Lower leg skin (tissue), 4 donors: ENCODE measurements at places on chromosomes 2 and 18.

- no peak for DNase-seq
Measured at GRCh38 chr2:197604117-197604860, 71.1 kb downstream of the RFTN2 start.

DNA sequence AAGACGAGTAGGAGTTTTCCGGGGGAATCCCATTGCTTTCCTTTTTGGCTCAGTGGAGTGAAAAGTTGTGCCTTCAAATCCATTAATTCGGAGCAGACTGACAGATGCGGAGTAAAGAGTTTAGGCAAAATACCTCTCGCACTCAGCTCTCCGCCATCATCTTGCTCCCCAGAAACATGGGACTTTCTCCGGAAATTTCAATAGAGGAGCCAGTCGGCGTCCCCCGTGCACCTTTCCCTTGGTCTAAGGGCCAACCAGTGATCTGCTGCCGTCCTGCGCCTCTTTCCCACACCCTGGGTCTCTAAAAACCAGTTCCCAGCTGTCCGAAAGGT, 318 bp downstream of the TYW5 start:
- DNase-seq = no peak

- DNase-seq = no peak
Measured at GRCh38 chr2:34316788-34317187, 717.7 kb upstream of the FAM98A start.

DNA sequence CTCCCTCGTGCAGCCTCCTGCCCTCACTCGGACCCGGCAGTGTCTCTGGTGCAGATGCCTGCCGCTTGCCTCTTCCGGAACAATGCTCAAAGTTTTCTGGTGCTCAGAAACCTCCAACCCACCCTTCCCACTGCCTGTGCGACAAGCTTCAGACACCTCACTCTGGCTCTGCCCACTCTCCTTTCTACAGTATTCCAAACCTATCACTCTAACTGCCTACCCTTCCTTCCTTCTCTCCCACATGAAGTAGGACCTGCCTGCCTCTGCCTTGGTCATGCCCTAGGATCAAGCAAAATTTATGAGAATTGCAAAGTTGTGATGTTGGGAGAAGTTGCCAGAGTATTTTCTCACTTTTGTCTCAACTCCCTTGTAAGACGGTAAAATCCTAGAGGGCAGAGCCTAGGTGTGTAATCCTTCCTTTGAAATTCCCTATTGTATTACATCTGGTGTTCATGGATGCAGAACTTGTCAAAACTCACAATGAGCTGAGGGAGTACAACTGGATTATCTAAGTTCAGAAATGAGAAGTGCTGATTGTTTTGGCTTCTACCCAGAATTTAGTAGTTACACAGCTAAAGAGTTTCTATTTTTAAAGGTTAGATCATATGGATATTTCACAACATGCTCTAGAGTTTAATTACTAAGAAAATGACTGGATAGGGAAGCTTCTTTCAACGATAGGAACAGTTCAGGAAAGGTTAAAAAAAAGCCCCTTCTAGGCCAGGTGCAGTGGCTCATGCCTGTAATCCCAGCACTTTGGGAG, 7.2 kb downstream of the NPC1 start:
- DNase-seq = no peak

GRCh38 chr2:134310107-134311079, 56.5 kb downstream of the MGAT5 start:
- no peak for DNase-seq

DNA sequence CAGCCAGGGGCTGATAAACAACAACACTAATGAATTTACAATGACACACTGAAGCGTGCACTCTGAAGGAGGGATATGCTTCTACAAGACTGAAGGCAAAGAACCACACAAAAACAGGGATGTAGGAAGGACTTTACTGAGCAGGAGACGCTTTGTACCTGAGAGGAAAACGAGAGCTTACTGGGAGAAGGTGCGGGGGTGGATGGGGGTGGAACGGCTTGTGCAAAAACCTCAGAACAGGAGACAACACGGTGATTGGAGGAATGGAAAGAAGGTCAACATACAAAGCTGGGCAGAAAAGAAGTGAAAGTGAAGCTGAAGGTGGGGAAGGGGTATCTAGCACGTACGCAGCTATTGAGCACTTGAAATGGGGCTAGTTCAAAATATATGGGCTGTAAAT, 93.1 kb downstream of the SLC8A1 start:
- no peak for DNase-seq
